ENCODE measurements at places on chromosomes 7 and 10.
A peak's percentile ranks its signal among the peaks of the same experiment; 100 is the strongest.

DNA sequence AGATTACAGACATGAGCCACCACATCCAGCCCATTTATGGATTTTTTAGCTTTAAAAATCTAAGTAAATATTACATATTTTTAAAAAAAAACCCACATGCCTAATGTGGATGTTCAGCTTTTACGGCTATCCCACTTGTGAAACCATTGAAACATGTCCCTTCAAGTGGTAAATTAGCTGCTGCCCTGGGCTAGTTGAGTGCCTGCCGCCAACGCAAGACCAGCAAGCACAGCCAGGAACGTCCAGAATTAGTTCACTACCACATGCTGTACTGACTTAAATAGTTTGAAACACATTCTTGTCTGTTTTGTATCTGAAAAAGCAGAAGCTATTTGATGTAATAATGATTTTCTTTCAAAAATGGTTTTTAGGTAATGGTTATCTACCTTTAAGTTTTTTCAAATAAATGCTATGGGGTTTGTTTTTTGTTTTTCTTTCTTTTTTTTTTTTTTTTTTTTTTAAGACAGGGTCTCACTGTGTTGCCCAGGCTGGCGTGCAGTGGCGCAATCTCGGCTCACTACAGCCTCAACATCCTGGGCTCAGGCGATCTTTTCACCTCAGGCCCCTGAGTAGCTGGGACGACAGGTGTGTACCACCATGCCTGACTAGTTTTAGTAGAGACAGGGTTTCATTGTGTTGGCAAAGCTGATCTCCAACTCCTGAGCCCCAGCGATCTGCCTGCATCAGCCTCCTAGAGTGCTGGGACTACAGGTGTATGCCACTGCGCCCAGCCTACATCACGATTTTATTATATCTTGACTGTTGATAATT is 57.0 kb downstream of the KLRG2 start:
- DNase-seq, result no peak

DNA sequence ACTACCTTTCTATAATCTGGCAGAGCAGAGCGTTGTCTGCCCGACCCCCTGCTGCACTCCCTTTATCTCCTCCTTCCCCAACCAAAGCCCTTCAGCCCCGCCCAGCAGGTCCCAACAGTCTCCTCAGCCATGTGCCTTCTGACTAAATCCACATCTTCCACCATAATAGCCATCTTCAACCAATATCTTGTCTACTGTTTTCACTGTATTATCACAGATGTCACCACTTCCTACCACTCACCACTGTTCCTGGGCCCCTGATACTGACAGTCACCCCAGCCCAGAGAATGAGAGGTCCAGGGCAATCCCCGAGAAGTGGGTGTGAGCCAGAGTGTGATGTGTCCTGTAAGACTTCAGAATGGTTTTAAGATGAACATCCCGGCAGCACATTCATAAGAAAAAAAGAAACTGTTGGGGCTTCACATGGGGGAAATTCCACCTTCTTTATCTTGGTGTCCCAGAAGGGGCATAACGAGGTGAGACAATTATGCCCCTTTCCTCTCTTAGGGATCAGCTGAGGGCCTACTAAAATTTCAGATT is 25.3 kb downstream of the CCDC6 start:
- no peak for DNase-seq

DNA sequence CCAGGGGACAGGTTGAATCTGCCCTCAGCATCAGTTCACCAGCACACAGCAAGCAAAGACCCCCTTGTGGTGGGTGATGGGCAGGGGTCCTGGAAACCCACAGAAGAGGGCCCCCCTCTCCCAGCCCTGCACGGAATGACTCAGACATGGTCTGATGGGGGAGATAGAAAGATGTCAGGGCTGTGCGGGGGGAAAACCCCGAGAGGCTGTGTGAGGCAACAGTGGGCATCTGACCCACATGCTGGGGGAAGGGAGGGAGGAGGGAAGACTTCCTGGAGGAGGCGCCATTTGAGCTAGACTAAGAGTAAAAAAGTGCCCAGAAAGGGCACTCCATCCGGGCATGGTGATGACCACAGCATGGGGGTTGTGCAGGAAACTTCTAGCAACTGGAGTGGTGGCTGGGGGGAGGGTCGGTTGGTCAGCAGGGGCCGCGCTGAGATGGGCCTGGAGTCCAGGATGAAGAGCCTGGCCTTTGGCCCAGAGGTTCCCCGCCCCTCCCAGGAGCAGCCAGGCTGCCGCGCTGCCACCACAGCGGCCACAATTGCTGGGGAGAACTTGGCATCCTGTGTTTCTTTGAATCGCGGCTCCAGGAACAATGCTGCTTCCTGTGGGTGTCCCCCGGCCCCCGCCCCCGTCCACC is 2.5 kb downstream of the LFNG start:
- peak; percentile 71 for DNase-seq

DNA sequence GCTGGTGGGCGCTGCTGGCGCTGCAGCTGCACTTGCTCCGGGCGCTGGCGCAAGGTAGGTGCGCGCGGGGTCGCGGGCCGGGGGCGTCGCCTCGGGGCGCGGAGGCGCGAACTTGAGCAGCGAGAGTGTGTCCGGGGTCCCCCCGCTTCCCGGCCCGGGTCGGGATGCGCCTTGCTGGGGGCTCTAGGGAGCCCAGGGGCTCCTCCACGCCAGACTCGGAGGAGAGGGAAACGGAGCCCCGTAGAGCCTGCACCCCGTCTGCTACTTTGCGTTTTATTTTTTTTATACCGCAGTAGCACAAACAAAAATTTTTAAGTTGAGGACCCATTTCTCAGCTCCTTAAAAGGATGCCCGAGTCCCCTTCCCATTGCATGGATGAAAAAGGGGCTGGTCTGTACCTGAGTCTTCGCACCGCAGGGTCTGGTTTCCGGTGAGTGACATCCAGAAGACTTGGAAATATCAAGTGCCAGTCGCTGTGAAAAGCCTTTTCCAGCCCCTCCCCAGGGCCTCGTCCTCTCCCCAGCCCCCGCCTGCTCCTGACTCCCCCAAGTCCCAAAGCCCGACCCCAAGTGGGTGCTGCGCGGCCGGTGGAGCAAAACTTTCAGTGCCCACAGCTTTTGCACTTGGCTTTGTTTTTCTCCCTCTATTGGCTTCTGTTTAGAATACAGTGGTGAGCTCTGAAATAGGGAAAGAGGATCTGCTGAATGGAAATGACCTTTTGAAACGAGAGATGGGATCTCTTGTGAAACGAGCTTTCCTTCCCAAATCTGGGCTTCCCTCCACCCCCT is 973 bp downstream of the SDK1 start:
- DNase-seq, result no peak

- DNase-seq, result no peak
Measured at GRCh38 chr7:28203508-28204240, 23.1 kb upstream of the JAZF1 start.

DNA sequence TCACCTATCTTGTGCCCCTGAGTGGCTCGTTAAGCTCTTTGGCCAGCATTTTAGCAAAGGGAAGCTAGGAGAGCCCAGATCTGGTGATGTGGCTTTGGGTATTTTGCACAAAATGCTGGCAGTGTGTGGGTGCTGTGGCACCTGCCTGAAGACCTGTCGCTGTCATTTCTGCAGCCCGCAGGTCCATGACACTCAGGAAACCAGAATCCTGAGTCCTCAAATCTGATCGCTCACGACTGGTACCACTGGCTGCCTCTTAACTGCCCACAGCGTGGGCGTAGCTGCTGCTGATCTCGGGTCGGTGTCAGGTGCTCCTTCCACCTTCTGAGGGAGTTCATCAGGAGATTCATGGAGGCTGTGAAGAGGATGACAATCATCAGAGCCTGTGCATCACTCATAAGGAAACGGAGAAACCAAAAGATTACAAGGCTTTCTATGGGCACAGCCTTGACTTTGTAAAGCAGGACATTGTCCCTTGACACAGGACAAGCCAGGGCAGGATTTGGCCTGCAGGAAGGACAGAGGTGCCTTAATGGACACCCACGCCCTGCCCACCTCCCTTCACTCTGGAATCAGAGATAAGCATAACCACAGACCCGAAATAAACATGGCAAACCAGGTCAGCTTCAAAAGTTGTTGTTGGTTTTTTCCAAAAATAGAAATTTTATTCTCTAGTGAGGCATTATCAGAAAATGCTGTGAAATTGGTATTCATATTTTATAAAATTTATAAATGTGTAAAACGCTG is 71.0 kb upstream of the STK17A start:
- DNase-seq, result no peak

DNA sequence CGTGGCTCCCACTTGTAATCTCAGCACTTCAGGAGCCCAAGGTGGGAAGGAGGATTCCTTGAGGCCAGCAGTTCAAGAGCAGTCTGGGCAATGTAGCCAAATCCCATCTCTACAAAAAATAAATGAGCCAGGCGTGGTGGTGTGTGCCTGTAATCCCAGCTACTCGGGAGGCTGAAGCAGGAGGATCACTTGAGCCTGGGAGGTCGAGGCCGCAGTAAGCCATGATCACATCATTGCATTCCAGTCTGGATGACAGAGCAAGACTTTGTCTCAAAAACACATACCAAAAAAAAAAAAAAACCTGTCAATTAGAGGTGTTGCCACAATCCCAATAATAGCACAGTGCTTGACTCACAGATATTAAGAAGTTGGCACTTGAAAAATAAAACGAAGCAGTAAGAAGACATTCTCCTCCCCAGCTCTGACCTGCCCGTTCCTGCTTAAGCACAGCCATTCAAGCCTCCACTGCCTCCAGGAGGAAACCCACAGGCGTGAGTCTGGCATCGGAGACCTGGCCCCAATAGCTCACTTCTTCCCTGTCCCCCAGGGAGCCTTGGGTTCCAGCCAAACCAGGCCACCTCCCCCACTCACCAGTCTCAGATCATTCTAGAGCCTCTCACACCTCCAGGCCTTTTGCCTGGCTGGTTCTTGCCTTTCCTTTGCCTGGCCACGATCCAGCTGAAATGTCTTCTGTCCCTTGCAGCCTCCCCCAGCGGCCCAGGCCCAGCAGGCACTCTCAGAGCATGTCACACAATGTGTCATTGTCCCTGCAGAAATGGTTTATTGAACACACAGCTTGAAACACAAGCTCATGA is 45.3 kb upstream of the GTF2I start:
- no peak for DNase-seq

DNA sequence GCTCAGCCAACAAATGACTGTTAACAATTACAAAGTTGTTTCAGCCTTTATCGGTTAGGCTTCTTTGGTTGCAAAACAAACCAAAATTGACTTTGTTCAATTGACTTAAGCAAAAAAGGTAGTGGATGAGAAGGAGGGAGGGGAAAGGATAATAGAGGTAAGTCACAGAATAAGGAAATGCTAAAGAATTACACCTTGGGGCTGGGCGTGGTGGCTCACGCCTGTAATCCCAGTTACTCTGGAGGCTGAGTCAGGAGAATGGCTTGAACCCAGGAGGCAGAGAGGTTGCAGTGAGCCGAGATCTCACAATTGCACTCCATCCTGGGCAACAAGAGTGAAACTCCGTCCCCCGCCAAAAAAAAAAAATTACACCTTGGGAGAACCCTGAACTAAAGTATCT is 41.4 kb downstream of the AHCYL2 start:
- no peak for DNase-seq

DNA sequence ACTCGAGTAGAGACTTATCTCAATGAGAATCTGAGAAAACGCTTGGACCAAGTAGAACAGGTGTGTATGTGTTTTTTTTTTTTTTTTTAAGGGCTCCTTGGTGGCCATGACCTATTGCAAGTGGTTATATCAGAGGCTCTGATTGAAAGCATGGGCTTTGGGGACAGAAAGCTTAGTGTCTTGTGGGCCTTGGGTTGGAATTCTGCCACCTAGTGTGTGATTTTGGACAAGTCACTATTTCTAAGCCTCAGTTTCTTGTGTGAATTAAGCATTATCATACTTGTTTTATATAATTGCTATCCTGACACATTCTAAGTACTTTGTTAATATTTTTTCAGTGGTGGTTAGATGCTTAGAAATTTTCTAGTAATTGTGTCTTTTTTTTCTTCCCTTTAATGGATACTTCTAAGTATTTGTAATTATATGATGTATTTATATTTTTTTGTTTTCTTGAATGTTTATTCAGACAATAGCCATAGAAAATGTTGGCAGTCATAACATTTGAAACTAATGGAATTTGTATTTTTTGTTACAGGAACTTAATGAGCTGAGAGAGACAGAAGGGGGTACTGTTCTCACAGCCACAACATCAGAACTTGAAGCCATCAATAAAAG is 33.1 kb downstream of the SMC3 start:
- DNase-seq, result peak; percentile 40

DNA sequence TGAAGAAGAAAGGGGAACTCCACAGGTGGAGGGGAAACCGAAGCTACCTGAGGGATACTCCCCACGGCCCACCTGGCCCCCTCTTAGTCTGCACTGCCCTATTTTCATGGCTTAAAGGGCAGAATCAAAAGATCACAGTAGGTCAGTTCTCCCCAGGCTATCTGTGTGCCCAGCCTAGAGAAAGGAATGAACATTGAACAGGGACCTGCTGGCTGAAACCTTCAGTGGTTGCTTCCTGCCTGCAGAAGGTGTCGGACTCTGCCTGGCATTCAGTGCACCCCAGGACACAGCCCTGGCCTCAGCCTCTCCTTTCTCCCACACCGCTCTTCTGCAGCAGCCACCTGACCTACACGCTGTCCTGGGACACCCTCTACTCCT is 74.5 kb downstream of the PRKAG2 start:
- DNase-seq, result no peak

DNA sequence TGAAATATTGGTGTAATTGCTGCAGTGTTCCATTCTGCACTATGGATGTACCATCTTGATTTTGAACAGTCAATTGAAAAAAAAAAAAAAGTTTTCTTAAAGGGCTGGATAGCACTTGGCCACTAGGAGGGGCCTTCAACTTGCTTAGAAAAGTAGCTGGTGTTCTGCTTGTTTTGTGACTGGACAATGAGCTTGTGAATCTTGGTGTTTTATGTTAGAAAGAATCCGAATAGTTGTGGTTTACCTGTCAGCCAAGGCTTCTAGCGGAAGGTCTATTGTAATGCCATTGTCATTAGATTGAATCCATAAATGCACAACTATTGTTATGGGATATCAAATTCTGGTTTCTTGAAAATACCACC is 77.1 kb downstream of the BMPER start:
- no peak for DNase-seq

DNA sequence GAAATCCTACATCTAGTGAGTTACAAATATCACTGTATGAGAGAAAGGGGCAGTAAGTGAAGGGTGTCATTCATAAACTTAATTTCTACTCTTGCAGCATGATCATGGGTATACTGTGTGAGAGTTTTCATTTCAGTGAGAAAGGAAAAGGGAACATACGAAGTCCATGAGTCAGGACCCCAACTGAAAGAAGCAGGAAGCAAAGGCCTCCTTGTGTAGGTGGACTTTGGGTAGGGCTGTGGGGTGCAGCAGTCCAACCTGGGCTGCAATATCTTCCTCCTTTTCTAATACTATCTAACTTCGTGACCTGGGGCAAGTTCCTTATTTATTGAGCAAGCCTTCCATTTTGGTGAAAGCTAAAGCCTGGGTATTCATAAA is 248.2 kb upstream of the TCF7L2 start:
- DNase-seq, result no peak

DNA sequence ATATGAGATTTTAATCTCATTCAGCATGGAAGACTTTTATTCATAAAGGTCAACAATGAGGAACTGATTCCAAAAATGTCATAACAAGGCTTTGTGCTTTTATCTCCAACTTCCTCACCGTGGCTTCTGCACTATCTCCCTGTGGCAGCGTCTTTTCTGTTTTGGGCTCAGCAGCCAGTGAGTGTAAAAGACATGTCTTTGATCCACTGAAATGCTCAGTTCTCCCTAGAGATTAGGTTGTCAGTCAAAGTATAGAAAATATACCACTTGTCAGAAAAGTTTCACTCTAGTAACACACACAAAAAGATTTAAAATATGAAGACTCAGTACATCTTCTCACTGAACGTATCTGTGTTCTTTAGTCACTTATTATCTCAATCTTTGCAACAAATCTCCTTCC is 901.8 kb upstream of the ZWINT start:
- DNase-seq, result no peak
